ENCODE measurements at places on chromosomes 3 and 15.

GRCh38 chr3:123138839-123139444 lies 62.8 kb upstream of the SEC22A start:
- ATAC-seq: no peak

- ATAC-seq: no peak
Measured at GRCh38 chr3:60585918-60586317, 665.3 kb downstream of the FHIT start.

GRCh38 chr3:100386437-100387074 lies 14.3 kb downstream of the TOMM70 start:
- ATAC-seq: no peak

DNA sequence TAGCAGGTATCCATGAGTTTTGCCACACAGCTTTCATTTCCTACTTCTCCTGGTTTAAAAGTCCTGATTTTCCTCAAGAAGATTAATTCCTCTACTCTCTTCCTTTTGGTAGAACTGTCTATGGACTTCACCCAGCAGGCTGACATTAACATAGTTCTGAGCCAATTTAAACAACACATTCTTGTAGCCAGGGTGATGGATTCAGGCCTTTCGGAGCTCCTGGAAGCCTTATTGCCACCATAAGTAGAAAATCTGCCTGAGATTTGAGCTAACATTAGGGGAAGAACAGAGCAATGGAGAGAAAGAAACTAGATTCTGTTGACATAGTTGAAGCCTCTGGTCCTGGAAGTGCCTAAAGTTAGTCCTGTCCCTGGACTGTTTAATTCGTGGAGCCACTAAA lies 449.8 kb downstream of the TAFA4 start:
- ATAC-seq: no peak

DNA sequence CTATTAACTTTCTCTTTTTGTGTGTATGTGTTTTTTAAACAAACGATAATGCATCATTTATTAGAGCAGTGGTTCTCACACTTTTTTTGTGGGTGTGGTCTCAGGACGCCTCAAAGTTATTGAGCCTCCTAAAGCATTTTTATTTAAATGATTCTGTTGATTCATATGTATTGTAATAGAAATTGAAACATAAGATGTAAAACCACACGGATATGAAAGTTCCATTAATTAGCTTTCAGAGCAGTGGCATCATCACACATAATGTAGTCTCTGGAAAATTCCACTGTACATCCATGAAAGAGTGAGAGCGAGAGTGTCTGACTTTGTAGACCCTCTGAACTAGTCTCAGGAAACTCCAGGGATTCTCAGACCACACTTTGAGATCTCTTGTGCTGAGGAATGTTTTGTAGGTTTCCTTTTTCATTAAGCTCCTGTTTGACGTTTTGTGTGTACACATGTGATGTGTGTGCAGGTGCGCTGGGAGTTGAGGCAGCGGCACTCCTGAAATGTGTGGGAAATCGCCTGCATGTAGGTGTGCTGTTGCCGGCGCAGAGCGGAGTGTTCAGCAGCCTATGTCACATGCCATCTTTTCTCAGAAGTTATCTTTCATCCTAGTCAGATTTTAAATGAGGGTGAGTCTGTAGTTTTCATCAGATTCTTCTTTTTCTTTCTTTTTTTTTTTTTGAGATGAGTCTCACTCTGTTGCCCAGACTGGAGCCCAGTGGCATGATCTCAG lies 5.3 kb upstream of the TRAK1 start:
- ATAC-seq: peak; percentile 62

DNA sequence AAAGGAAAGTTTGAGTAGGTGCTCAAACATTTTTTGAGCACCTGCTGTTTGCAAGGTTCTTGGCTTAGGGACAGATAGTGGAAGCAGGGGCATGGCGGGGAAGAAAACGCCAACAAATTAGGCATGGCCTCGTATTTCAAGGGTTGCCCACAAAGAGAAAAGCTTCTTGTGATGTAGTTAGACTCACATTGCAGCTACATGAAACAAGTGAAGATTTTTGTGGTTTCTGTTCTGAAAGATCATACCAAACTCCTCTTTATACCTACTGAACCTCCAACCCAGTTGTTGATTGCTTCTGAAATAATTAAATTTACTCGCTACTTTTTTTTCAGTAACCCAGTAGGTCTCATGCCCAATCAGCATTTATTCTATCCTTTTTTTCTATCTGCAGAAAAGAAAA lies 23.5 kb upstream of the RARB start:
- no peak for ATAC-seq

DNA sequence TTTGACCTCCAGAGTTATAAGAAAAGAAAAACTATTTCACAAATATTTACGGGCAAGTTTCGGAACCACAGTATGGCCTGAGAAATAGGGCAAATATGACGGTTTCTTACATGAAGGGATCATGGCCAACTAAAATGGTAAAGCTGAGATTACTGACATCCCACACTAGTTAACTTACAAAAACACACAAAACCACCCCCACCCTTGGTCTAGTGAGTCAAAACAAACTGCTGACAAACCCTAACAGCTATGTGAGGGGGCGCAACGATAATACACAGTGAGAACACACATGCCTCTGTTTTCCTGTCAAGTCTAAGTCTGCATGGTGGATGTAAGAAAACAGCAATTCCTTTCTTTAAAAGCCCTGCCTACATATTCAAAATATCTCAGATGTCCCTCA lies 32.3 kb downstream of the CBLB start:
- ATAC-seq: peak; percentile 82

- ATAC-seq: no peak
Measured at GRCh38 chr3:64083575-64083974, 60.3 kb upstream of the PSMD6 start.

GRCh38 chr3:138898301-138898700 lies 48.6 kb downstream of the FOXL2 start:
- ATAC-seq: no peak

All from activated T-helper 17 cell treated with anti-CD3 and anti-CD28 coated beads, Interleukin-2, amount 50 U/mL, for 72 hours (primary cell).